Stimulated activated CD4-positive, alpha-beta T cell treated with anti-CD3 and anti-CD28 coated beads, Interleukin-1b, Interleukin-23, amount 100 ng/mL, for 24 hours (primary cell): ENCODE measurements at places on chromosomes 11 and 22.

DNA sequence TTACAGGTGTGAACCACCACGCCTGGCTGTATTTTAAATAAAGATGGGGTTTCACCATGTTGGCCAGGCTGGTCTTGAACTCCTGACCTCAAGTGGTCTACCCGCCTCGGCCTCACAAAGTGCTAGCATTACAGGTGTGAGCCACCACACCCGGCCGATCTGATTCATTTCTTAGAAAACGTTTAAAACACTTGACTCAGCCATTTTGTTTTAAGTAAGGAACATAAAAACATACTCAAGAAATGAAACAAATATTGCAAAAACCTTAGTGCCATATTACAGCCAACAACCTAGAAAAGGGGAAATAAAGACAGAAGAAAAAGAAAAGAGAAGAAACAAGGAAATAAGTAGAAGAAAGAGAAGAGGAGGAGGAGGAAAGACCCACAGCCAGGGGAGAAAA, 17.4 kb downstream of the LRFN4 start:
- DNase-seq = no peak

GRCh38 chr22:17717708-17718107, 56.6 kb downstream of the BID start:
- DNase-seq = no peak

GRCh38 chr11:34044664-34045485, 6.7 kb upstream of the CAPRIN1 start:
- DNase-seq = no peak

DNA sequence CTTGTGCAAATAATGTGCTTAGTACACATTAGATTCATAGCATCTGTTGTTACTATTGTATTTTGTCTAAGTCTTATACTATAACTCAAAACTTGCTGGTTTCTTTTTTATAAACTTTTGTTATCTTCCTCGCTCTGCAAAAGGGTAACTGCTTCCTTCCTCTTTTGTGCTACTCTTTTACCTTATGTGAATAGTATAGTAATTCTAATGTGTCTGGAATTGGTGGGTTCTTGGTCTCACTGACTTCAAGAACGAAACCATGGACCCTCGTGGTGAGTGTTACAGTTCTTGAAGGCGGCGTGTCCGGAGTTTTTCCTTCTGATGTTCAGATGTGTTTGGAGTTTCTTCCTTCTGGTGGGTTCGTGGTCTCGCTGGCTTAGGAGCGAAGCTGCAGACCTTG, 563.1 kb upstream of the LUZP2 start:
- DNase-seq = no peak

DNA sequence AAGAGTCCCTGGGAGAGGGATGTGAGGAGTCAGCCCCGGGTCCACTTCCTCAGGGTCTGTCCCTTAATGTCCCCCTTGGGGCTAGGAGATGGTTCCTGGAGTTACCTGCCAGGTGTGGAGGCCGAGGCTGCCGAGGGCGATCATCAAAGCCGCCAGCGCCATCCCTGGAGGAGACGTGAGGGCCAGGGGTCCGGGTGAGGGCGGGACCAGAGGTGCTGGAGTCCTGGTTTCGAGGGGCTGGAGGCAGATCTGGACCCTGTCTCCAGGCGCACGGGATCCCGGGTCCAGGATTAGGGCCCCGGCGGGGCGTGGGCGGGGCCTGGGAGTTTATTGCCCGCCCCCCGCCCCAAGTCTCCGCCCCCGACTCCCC, at the start of gene ART5:
Gene ART5, minus strand, starts transcription at position 292 of the 370 bp plus-strand sequence. Its CDS starts 130 bp downstream, at position 162.
- no peak for DNase-seq

- no peak for DNase-seq
Observed at GRCh38 chr22:46052801-46053562, 76.0 kb upstream of the WNT7B start.

GRCh38 chr22:26570115-26570514, 19.8 kb downstream of the TPST2 start:
- DNase-seq = no peak

- DNase-seq = no peak
Observed at GRCh38 chr11:121648306-121648705, 195.5 kb upstream of the SORL1-AS1 start.

GRCh38 chr22:33426451-33426850, 368.3 kb upstream of the SYN3 start:
- no peak for DNase-seq

DNA sequence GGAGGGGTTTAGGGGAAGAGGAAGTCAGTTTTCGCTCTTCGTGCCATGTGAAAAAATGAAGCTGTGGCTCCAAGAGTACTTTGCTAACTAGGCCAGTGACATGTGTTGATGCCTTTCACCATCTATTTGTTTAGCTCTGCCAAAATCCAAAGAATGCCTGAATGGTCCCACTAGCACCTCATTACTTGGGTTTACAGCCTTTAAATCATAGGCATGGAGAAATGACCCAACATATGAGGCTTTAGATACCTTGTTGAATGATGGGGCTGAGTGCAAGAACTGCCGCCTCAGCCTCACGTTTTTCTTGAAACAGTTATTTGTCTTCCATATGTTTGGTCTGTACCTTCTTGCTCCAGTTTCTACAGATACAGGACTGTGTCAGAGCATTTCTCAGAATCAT, 8.3 kb downstream of the RBM4 start:
- DNase-seq = no peak

- no peak for DNase-seq
Observed at GRCh38 chr11:82458147-82458546, 275.5 kb downstream of the FAM181B start.

DNA sequence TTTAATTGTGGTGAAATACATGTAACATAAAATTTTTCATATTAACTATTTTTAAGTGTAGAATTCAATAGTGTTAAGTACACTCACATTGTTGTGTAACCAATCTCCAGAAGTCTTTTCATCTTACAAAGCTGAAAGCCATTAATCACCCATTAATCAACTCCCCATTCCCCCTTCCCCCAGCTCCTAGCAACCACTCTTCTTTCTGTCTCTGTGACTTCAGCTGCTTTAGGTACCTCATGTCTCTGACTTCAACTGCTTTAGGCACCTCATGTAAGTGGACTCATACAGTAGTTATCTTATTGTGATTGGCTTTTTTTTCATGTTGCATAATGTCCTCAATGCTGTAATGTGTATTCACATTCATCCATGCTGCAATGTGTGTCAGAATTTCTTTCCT, 150.8 kb upstream of the NTM start:
- DNase-seq = no peak

GRCh38 chr11:128388206-128388815, 199.0 kb downstream of the ETS1 start:
- no peak for DNase-seq

- no peak for DNase-seq
Observed at GRCh38 chr11:107999759-108000455, 8.8 kb upstream of the CUL5 start.

- no peak for DNase-seq
Observed at GRCh38 chr11:80900265-80900664, 1459.4 kb upstream of the TENM4 start.

GRCh38 chr11:12794576-12795230, 120.5 kb downstream of the TEAD1 start:
- no peak for DNase-seq
